Hematopoietic multipotent progenitor cell treated with erythropoietin and hydrocortisone succinate and interleukin-3 and kit ligand, for 15 days (in vitro differentiated cells): ENCODE measurements at places on chromosomes 13 and 19.

DNA sequence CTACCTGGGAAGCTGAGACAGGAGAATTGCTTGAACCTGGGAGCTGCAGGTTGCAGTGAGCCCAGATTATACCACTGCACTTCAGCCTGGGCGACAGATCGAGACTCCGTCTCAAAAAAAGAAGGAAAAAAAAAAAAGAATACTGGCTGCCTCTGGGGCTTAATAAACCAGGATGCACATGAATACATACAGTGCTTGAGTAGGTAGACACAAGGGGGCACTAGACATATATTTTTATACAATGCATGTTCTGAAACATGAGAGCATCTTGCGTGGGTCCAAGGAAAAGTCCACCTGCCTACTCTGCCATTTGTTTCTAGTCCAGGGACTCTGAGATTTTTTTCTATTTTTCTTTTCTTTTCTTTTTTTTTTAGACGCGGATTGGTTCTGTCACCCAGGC, 31.2 kb downstream of the KEAP1 start:
- DNase-seq = peak; percentile 43

DNA sequence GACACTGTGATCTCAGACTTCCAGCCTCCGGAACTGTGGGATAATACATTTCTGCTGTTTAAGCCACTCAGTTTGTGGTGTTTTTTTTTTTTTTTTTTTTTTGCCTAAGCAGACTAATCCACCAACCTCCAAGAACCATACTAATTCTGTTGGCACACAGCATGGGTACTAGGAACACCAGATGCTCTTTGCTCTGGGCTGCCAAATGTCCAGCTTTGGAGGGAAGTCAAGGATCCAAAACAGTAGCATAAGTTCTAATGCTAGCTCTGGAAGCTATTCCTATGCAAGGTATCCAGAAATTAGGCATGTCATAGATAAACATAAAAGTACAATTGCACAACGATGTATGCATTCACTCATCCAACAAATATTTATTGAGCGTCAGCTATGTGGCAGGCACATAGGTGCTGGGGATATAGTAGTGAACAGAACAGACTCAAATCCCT, 64.5 kb upstream of the WDFY2 start:
- DNase-seq = no peak

DNA sequence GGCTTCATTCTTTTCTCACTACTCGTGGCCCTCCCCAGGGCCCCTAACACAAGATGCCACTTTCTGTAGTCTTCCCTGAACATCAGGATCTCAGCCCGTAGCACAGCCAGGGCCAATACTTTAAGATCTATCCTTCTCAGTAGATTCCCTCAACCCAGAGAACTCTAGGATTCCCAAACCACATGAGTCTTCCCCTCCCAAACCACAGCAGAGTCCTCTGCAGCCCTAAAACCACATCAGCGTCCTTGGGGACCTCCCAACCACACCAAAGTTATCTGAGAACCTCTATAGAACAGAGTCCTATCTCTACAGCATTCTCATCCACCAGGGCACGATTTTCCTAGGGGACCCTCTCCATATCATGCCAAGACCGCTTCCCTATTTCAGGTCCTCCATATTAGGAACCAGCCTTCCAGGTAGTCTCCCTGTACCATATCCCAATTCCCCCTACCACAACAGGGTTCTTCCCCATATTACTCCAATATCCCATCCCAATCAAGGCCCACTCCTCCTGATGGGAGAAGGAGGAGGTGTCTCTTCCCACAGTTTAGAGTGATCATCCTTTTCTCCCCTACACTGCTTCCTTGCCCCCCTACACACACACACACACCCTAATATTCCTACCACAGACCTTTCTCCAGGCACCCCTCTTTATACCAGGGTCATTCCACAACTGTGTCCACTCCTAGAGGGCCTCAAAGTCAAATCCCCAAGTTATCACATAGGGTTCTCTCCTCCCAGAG, 1.4 kb downstream of the DYRK1B start:
- no peak for DNase-seq

DNA sequence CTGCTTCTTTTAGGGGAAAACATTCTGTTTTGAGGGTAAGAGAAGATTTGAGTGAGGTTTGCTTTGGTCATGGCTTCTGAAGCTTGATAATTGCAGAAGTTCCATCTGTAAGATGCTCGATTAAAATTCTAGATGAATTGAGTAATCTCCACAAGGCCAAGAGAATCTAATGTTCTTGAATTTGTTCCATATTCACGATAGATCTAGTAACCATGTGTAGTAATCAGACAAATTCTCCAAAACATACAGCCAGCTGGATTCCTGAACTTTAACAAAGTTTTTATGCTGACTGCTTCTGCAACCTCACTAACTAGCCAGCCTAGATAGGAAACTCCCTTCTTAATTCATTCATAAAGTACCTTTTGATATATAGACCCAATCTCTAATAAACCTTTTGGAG, 92.7 kb downstream of the COL4A2 start:
- DNase-seq = no peak

GRCh38 chr13:54394908-54395307, 1366.3 kb downstream of the OLFM4 start:
- DNase-seq = no peak

- no peak for DNase-seq
Measured at GRCh38 chr13:112152846-112153245, 85.9 kb downstream of the SOX1 start.

DNA sequence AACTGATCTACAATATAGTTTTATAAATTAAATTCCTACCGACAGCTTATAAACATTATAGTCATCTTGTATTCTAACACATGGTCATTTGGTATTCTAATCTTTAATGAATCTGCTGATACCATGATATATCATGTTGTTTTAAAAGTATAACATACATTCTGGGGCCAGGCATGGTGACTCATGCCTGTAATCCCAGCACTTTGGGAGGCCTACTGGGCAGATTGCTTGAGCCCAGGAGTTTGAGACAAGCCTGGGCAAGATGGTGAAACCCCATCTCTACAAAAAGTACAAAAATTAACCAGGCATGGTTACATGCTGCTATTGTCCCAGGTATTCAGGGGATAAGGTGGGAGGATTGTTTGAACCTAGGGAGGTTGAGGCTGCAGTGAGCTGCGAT, 3.1 kb downstream of the ZNF383 start:
- DNase-seq = no peak

GRCh38 chr13:20803180-20803965, 29.6 kb upstream of the EEF1AKMT1 start:
- peak; percentile 46 for DNase-seq

GRCh38 chr13:109713681-109714080, 72.7 kb downstream of the IRS2 start:
- DNase-seq = no peak
